ENCODE measurements at places on chromosomes 11 and 22.

DNA sequence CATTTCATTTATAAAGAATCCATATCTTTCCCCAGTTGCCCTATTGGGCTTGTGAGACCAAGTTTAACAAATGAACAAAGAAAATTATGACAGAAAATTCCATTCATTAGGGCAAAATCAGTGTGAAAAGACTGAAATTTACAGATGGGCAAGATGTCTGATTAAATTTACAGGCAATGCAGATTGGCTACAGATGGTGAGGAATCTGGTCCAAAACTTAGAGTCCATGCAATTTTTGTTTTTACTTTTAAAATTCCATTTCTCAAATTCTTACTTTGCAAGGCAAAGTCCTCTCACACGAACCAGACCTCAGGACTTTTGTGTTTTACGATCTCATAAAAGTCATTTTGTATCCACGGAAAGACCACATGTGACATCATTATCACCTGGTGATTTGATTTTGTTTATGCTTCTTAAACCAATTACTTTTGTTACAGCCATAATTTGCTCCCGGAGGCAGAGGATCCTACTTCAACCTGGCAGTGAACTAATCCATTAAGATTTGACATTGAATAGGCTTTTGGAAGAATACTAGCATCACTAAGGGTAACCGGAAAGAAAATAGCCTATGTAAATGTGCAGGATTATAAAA lies 843.7 kb upstream of the CHORDC1 start:
- DNase-seq = no peak

- DNase-seq = peak; percentile 73
Measured at GRCh38 chr11:74493791-74494630, 487 bp upstream of the LIPT2 start.

DNA sequence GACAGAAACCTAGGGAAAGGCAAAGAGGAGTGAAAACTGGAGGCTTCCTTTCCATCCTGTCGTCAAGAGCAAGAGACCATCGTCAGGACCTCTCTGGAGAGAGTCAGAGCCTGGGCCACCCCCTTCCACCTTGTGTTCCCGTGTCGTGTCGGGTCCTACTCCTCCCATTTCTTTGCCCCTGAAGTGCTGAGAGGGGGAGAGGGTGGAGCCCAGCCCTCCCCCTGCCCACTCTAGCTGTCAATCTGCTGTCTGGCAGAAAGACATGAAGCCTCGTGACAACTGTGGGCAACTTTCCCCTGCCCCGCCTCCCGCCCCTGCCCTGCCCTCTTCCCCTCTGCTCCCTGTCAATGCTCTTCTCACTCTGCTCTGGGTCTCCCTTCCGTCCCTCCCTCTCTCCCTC lies 20.6 kb downstream of the ANKK1 start:
- no peak for DNase-seq

GRCh38 chr11:132253469-132254264 lies 883.3 kb downstream of the NTM start:
- no peak for DNase-seq

GRCh38 chr22:23750367-23750713 lies 572 bp downstream of the ZNF70 start:
- DNase-seq = no peak

- DNase-seq = peak; percentile 34
Measured at GRCh38 chr11:10373340-10373739, 68.5 kb downstream of the ADM start.

GRCh38 chr11:80698637-80699036 lies 1257.8 kb upstream of the TENM4 start:
- no peak for DNase-seq

- DNase-seq = no peak
Measured at GRCh38 chr11:65090628-65091027, 5.4 kb upstream of the VPS51 start.

GRCh38 chr11:130314184-130314749 lies 450 bp downstream of the ZBTB44 start:
- peak; percentile 55 for DNase-seq

GRCh38 chr11:111617286-111617685 lies 15.0 kb downstream of the SIK2 start:
- DNase-seq = no peak

DNA sequence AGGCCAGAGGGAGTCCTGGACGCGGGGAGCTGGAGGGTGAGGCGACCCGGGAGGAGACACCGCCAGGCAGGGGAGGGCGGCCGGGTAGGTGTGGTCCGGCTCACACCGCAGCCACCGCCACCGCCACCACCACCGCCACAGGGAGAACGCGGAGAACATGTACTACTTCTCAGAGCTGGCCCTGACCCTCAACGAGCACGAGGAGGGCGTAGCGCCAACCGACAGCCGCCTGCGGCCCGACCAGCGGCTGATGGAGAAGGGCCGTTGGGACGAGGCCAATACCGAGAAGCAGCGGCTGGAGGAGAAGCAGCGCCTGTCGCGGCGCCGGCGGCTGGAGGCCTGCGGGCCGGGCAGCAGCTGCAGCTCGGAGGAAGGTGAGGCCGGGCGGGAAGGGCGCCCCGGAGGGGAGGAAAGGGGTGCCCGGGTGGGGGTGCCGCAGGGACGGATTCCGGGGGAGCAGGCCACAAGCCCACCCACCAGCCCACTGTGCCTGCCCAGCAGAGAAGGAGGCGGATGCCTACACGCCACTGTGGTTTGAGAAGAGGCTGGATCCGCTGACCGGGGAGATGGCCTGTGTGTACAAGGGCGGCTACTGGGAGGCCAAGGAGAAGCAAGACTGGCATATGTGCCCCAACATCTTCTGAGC lies 62.8 kb downstream of the MORC2 start:
- DNase-seq = no peak

- peak; percentile 16 for DNase-seq
Measured at GRCh38 chr11:77776455-77776854, 44.1 kb downstream of the RSF1 start.

DNA sequence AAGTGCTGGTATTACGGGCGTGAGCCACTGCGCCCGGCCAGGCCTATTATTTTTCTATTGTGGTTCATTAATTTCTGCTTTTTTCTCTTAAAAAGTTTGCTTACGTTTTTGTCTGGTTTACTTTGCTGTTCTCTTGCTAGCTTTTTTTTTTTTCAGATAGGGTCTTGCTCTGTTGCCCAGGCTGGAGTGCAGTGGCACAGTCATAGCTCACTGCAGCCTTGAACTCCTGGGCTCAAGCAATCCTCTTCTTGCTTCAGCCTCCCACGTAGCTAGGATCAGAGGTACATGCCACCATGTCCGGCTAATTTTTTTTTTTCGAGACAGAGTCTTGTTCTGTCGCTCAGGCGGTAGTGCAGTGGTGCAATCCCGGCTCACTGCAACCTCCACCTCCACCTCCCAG lies 18.7 kb downstream of the F2 start:
- DNase-seq = no peak

DNA sequence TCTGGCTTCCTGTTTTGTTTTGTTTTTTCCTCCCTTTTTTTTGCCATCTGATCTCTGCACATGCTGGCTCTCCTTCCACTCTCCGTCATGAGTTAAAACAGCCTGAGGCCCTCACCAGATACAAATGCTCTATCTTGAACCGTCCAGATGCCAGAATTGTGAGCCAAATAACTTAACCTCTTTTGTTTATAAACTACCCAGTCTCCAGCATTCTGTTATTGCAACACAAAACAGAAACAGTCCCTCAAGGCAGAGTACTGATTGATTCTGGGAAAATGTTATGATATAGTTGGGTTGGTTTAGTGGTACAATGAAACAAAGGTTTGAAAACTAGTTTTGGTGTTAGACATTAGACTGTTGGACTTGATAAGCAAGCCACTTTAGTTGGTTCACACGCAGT lies 1390.0 kb upstream of the RAG2 start:
- peak; percentile 79 for DNase-seq

DNA sequence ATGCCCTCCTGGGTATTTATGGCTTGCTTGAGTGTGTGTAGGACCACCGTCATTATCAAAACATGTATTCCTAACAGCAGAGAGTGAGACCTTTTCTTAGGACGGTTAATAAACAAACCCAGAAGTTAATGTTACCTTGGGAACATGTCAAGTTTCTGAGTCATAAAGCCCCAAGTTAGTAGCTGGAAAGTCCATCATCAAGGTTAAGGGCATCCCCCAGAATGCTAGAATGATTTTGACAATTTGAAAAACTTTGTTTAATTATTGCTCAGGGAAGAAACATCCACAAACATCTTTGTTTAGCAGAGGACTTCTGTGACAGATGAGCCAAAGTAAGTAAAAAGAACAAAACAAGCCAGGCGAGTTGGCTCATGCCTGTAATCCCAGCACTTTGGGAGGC lies 20.0 kb downstream of the CAVIN3 start:
- no peak for DNase-seq

DNA sequence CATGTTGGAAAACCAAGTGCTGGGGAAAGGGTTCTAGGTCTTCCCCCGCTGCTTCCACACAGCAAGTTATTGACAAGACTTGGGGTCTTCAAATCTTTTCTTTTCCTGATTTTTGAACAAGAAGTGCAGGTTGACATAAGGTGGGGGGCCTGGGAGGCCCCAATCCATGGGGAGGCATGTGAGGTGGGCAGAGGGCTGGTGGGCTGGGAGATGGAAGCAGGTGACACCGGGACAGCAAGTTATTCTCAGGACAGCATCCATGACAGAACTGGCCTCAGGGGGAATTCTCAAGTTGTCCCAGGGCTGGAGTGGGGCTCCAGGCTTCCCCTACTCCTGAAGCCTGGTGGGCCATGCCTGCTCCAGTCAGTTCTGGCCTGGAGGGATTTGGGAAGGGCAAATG lies 5.5 kb downstream of the FGF19 start:
- DNase-seq = no peak

DNA sequence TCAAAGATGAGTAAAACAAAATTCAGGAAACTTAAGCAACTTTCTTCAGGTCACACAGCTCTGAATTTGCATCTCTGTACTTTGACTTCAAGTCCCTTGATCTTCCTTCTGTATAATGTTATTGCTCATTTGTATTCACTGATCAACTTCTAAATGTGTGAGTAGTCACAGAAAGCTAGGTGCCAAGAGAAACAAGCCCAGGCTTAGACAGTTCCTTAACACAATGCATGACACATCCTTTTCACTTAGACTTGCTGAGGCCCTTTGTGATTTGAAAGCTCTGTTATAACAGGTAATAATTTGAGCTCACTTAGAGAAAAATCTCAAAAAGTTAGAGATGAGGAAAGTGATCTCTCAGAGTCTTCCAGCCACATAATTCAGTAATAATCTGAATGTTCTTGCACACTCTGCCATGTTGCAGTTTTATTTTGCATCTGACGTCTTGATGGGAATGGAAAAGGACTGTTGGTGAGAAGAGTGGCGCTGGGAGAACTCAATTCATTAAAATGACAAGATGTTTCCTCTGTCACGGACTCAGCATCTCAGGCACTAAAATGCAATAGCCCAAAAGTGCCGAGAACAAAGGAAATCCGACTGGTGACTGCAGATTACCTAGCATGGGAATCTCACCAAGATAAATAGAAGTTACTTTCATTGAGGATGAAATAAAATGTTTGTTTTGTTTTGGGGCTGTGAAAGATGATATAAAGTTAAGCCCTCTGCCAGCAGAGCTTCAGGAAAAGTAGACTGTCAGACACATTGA lies 665.3 kb downstream of the OPCML start:
- DNase-seq = no peak

- DNase-seq = no peak
Measured at GRCh38 chr11:74307434-74307833, 4.0 kb downstream of the P4HA3 start.

GRCh38 chr22:25453058-25453457 lies 111.4 kb upstream of the GRK3 start:
- no peak for DNase-seq

DNA sequence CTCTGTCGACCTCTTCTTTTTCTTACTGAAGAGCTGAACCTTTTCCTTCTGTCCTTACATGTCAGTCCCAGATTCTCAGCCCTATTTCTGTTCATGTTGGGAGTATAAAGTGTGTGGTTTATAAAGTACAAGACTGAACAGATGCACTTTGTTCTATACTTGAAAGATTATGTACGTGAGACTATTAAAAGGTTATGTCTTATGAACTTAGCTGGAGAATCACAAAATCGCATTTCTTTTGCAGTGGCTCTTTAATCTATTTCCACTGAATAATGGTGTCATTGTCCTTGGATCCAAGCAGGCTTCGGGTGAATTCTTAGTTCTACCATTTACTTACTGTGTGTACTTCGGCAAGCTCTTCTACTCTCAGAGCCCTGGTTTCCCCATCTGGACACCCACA lies 558.4 kb downstream of the TMEM135 start:
- no peak for DNase-seq

DNA sequence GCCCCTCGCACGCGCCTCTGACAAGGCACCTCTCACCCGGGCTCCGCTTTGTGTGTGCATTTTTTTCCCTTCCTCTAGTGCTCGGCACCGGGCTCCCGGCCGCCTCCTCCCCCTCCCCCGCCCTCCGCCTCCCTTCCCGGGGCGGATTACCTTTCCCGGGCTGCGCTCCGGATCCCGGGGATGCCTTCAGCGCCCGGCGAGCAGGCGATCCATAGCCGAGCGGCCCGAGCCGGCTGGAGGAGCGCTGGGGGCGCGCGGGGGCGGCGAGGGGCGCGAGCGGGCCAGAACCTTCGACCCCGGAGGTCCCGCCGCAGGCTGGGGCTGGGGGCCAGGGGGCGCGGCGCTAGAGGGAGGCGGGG lies 282 bp downstream of the MPPED2 start:
- no peak for DNase-seq

DNA sequence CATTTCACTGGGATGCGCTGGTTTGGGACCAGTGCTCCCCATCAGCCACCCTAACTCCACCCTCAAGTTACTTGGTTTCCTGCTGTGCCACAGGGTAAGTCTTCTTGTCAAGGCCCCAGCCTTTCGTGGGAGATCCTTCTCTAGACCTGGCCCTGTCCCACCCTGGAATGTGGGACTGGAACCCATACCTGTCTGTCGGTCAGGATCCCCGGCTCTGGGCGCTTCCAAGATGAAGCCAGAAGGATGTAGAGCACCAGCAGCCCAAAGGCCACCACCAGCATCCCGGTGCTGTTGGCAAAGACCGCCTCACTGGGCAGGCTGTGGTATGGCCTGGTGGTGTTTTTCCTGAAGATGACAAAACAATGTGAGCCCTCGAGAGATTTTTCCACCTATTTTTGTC lies 10.9 kb downstream of the CYB561A3 start:
- DNase-seq = no peak

GRCh38 chr11:80330264-80330663 lies 889.4 kb upstream of the TENM4 start:
- no peak for DNase-seq

- peak; percentile 67 for DNase-seq
Measured at GRCh38 chr11:107561688-107562087, 3.8 kb downstream of the ALKBH8 start.

DNA sequence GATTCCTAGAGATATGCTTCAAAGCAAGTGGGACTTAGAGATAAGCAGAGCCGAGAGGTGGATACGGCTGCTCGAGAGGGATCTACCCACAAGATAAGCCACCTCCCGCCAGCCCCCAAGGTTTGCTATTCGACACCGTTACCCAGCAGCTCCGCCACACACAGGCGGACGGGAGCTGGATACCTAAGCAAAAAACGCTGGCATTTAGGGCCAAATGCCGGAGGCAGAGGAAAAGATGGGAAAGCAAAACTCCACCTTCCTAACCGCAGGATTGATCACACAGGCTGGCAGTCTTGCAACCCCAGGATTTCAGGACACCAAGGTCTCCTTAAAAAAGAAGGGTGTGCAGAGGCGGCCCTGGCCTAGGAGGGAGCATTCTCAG lies 709 bp downstream of the FTH1 start:
- DNase-seq = peak; percentile 45

GRCh38 chr11:39255648-39256047 lies 2203.8 kb downstream of the LRRC4C start:
- no peak for DNase-seq

- DNase-seq = no peak
Measured at GRCh38 chr11:132670921-132671675, 861.2 kb downstream of the OPCML start.

Measured in EL (cell line).